Fibroblast of gingiva (primary cell): ENCODE measurements at places on chromosomes 4 and X.

- DNase-seq, result no peak
Observed at GRCh38 chr4:18278244-18278643, 256.7 kb upstream of the LCORL start.

- no peak for DNase-seq
Observed at GRCh38 chr4:177369372-177369771, 59.7 kb downstream of the NEIL3 start.

DNA sequence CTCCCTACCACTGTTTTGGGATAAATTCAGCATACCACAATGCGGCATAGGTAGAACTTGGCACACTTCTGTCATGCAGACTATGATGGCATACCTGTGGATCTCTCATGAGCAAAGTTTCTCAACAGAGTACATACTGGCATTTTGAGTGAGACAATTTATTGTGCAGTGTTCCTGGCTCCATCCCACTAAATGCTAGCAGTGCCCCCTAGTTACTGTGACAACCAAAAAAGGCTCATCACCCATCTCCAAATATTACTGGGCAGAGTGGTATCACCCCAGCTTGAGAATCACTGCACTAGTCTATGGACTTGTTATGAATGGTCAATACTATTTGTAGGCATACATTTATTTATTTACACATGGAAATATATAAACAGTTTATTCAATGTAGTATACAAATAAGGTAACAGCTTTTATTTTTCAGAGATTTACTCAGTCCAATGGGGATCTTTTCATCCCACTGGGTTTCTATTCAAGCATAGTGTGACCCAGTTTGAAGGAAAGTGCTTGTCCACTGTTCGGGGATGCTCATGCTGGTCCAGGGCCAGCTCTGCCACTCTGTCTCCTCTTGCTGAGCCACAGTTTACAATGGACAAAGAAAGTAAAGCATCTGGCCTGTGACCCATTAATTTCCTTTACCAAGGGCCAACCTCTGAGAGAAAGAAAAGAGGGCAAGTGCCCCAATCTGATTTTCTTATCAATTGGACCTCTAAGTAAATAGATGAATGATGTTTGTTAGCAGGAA, 81.0 kb upstream of the IL2 start:
- DNase-seq, result no peak

DNA sequence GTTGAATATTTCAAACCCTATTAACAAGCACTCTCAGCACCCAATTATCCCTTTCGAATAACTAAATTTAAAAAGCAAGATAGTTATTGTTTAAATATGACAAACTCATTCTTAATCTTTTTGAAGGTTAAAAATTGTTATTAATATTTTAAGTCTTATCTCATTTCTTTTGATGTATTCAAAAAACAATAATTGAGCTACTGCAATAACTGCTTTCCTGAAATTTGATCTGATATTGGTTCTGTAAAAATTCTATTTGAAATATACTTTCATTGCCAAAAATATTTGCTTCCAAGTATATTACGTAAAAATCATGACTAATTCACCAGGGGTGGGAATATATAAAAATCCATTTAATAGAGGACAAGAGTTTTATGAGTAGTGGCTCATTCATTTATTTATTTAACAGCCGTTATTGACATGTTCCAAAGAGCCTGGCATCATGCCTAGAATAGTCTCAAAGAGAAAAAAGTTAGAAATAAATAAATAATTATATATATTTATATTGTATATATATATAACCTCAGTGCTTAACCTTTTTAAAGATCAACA, 34.4 kb downstream of the GLRA3 start:
- no peak for DNase-seq

- DNase-seq, result peak; percentile 28
Observed at GRCh38 chr4:181659202-181659601, 584.0 kb upstream of the TENM3 start.

- no peak for DNase-seq
Observed at GRCh38 chr4:112061207-112061817, 83.9 kb upstream of the FAM241A start.

GRCh38 chrX:21907260-21907659, 33.2 kb upstream of the SMS start:
- DNase-seq, result no peak

- no peak for DNase-seq
Observed at GRCh38 chr4:10008609-10009005, 12.7 kb downstream of the SLC2A9 start.

GRCh38 chrX:30887721-30888120, 1.3 kb downstream of the TAB3 start:
- no peak for DNase-seq

DNA sequence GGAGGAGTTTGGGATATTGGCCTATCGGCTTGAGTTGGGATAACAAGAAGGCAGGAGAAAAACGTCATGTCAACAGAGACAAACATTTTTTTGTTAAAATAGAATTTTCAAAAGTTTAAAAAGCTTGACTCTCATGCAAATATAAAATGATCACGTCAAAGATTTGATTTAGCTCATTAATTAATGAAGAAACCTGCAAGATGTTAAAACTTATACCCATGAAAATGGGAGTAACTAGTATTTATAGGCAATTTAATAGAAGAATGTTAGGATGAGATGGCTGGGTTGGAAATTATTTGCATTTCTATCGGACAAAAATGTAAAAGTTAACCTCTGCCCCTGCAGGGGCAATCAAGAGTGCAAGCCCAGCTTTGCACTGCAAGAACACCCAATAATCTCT, 184.6 kb upstream of the BCOR start:
- DNase-seq, result no peak

DNA sequence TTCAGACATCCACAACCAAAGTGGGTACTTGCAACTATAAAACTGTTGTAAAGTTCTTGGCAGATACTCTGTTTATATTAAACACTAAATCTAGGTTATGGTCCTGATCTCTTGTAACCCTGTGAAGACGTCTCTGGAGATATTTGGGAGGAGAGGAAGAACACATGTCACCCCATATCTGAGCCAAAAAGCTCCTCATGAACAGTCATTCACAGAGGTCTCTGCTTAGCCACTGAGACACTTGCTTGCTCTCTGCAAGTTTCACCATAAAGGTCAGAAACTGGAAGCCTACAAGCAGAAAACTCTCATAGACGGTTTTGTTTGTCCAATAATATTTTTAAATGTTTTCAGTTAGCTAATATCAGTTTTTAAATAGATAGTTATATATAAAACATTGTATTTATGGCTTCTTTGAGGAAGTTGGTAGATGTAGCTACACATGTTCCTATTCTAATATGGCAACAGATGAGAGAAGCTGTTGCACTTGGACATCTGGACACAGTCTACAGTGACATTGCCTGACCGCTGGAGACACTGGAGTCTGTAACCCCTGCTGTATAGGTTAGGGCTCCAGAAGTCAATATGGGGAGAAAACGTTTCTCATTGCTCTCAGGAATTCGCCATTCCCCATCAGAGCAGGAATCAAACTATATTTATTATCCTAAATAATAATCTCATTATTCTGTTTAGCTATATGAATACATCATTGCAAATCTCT, 73.6 kb downstream of the C4orf46 start:
- DNase-seq, result no peak

- no peak for DNase-seq
Observed at GRCh38 chr4:154466336-154466735, 25.3 kb downstream of the DCHS2 start.

- DNase-seq, result no peak
Observed at GRCh38 chr4:161256172-161256571, 907.6 kb downstream of the FSTL5 start.

DNA sequence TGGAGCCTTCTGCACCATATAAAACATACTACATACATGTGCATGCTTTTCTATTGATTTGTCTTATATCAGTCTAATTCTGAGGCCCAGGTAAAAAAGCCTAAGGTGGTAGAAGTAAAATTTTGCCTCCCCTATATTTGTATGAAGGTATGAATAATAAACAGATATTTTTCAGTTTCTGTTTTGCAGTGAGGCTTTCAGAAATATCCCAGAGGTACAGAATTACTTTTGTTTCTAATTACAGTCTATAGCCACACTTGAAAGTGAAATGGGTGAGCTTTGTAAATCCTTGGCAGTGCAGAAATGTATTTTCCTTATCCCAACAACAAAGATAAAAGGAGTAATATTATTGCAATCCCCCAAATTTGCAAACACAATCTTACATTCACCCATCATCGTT, 59.5 kb downstream of the DDX60 start:
- no peak for DNase-seq

DNA sequence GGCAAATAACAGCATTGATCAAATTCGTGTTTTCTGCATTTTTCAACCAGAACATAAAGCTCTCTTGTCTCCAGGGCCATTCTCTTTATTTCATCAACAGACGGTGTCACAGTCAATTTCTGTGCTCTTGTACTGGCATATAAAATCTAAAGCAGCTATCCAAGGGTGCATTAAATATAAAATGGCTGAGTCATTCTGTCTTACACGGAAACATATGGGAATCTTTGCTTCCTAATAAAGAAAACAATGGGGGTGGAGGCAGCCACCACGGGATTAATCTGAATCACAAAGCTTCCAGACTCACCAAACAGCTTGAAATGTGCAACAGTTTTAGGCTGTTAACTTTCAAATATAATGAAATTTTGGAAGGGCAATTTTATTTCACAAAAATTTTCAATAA, 132.6 kb downstream of the IL15 start:
- peak; percentile 78 for DNase-seq

- DNase-seq, result no peak
Observed at GRCh38 chr4:182738283-182739047, 178.7 kb downstream of the DCTD start.
